Hematopoietic multipotent progenitor cell treated with erythropoietin and hydrocortisone succinate and interleukin-3 and kit ligand, for 15 days (in vitro differentiated cells): ENCODE measurements at places on chromosomes 3 and 15.

DNA sequence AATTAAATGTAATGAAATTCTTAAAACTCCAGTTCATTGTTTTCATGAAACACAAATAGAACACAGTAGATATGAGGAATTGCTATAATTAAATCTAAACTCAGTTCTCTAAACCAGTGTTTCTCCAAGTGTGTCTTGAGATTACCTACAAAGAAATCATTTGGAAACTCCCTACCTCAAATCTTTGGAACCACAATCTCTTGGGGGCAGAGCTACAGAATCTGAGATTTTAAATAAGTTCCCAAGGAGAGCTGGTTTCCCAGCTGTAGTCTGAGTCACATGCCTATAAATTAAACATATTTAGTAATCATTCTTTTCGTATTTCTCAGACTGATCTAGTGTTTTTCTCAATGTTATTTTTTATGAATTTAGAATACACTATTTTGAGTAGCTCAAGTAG, 17.0 kb upstream of the ACTC1 start:
- no peak for DNase-seq

DNA sequence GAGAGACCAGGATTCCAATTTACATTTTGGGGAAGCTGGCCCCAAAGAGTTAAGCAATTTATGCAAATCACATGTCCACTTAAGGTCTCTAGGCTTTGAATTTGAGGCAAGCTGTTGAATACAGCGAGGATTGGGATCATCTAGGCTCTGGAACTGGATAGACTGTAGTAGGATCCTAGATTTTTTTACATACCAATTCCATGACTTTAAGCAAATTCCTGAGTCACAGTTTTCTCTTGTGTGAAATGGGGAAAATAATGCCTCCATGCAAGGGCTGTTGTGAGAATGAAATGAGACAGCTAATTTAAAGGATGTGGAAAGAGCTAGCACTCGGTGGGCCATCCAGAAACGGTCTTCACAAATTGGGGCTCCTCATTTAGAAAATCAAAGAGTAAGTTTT, 103.4 kb downstream of the MINAR1 start:
- DNase-seq = no peak

DNA sequence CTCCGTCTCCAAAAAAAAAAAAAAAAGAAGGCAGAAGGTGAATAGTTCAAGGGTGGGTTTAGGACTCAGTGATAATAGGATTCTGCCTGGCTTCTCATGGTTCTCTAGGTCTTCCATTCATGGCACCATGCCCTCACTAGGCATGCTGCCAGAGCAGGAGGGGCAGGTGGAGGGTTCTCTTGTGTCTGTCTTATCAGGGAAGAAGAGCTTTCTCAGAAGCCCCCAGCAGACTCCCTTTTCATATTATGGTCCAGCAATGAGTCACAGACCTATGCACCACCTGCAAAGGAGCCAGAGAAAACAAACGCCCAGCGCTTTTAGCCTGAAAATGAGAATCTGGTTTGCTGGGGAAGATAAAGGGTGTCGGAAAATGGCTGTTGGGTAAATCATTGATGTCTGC, 3.0 kb downstream of the CCR2 start:
- no peak for DNase-seq

DNA sequence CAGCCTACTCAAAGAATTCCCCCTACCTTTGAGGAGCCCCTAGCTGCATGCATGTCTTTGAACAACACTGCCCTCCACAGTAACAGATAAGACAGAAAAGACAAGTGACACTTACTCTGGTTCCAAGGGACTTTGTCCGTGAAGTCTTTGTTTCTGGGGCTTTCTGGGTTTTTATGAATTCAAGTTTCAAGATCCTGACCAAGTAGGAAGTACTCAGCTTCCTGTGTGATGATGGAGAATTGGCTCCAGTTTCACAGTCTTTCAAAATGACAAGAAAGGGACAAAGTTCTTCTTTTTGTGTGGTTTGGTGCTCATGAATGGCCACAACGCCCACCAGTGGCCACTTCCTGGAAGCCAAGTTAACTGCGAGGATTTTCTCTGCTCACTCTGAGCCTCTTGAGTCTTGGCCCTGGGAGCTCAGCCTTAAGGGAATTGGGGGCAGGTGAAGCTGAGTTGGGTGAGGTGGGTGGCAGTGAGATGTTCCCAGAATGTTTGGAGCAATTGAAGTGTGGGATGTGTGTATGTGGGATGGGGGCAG, at the start of gene CCR1:
CCR1 (minus strand) TSS at position 147 of the 538 bp plus-strand sequence. CDS start 4,000 bp downstream, outside the sequence.
- no peak for DNase-seq

DNA sequence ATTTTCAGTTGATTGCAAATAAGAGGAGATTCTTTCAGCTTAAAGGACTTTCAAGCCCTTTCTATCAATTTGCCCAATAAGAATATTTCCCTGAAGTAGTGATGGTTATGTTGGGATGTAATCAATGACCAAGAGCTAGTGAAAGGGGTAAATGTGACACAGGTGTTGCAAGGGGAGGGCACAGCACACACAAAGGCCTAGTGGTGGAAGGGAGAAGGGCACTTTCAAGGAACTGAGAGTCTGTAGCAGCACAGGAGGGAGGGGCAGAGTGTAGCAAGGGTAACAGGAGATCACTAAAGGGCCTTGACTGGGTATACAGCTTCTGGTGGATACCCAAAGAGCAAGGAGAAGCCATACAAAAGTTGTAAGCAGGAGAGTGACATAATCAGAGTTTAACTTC, 217.8 kb upstream of the ARHGEF26 start:
- DNase-seq = no peak
